Tibial artery (tissue), 4 donors: ENCODE measurements at places on chromosomes 3 and 15.

DNA sequence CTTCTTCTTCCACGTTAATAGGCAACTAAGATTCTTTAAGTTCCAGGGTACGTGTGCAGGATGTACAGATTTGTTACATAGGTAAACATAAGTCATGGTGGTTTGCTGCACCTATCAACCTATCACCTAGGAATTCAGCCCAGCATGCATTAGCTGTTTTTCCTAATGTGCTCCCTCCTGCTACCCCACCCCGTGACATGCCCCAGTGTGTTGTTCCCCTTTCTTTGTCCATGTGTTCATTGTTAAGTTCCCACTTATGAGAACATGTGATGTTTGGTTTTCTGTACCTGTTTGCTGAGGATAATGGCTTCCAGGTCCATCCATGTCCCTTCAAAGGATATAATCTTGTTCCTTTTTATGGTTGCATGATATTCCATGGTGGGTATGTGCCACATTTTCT, 21.1 kb downstream of the GTF2A2 start:
- peaks cover 19% of the 10 kb centered on the region for H3K36me3 ChIP-seq
- H3K4me3 ChIP-seq: no peak overlapping the region
- peak; percentile 25 for DNase-seq
- no peaks in the 10 kb centered on the region for H3K27me3 ChIP-seq
- no peaks in the 10 kb centered on the region for H3K4me1 ChIP-seq

DNA sequence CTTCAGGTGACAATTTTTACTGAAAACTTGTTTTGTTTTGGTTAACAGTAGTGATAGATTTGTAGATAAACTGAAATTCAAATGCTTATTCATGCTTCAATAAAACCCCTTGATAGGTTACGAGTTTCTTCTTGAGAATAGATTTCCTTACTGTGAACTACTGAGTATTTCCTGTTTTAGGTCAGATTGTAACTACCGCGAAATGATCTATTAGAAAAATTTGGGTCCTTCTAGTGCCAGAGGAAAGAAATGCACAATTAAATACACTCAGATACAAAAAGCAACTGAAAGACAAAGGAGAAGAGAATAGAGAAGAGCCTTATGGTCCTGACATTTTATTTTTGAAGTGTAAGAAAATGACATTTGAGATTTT, 251.7 kb upstream of the TBL1XR1 start:
- no peaks in the 10 kb centered on the region for H3K36me3 ChIP-seq
- no peak overlapping the region for H3K4me3 ChIP-seq
- no peak overlapping the region for H3K27ac ChIP-seq
- H3K27me3 ChIP-seq: no peaks in the 10 kb centered on the region

DNA sequence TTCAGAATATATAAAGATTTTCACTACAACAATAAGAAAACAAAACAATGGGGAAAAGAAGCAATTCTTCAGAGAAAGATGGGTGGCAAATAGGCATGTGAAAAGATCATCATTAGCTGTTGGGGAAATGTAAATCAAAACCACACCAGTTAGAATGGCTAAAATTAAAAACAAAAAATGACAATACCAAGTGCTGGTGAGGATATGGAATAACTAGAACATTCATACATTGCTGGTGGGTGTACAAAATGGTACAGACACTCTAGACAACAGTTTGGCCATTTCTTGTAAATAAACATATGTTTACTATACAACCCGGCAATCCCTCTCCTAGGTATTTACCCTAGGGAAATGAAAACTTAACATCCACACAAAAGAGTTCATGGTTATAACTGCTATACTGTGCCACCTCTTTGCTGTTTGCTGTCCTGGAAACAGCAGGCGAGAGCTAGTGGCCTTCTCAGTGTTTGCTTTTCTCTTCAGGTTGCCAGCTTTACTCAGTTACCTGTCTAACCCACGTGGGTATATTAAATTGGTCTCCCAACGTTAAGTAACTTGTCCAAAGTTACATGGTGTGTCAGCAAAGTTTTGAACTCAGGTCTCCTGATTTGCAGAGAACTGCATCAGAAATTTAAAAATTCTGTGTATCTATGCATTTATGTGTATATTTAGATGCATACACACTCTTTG, 4.6 kb upstream of the NIT2 start:
- DNase-seq: no peak
- no peak overlapping the region for H3K4me3 ChIP-seq
- H3K4me1 ChIP-seq: no peaks in the 10 kb centered on the region

GRCh38 chr15:101014921-101015841, 96.0 kb downstream of the LRRK1 start:
- H3K4me3 ChIP-seq: no peak overlapping the region
- H3K27ac ChIP-seq: no peak overlapping the region
- peak; percentile 80 for DNase-seq
- peaks cover 25% of the 10 kb centered on the region for H3K36me3 ChIP-seq
- no peaks in the 10 kb centered on the region for H3K27me3 ChIP-seq

DNA sequence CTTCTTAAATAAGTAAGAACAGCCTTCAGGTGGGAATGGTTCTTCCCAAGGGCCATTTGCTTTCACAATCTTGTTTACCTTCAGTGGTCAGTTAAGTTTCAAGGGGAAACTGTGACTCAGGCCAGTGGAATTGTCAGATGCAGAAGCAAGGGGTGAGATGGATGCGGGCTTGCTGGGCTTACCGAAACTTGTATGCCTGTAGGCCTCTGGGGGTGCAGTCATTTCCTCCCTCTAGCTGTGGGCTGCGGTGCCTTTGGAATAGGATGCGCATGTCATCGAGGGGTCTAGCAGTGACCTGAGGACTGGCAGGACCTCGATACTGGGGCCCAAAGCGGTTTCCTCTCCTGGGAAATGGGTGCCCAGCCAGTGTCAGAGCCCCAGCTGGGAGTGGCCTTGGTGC, 121.6 kb downstream of the EEFSEC start:
- no peak overlapping the region for H3K27ac ChIP-seq
- no peaks in the 10 kb centered on the region for H3K27me3 ChIP-seq
- no peak overlapping the region for H3K4me3 ChIP-seq
- H3K36me3 ChIP-seq: peaks cover 12% of the 10 kb centered on the region

- no peak overlapping the region for H3K4me3 ChIP-seq
- H3K36me3 ChIP-seq: no peaks in the 10 kb centered on the region
- peaks cover 12% of the 10 kb centered on the region for H3K4me1 ChIP-seq
- H3K27me3 ChIP-seq: no peaks in the 10 kb centered on the region
These were observed 181.8 kb downstream of the SHQ1 start for GRCh38 chr3:72666447-72666755.
